SJSA1 (cell line): ENCODE measurements at places on chromosomes 7 and 10. TPM values are rescaled to one million over a fixed set of nuclear protein-coding genes. Genes with fewer than 3 reads are reported as not detected.

DNA sequence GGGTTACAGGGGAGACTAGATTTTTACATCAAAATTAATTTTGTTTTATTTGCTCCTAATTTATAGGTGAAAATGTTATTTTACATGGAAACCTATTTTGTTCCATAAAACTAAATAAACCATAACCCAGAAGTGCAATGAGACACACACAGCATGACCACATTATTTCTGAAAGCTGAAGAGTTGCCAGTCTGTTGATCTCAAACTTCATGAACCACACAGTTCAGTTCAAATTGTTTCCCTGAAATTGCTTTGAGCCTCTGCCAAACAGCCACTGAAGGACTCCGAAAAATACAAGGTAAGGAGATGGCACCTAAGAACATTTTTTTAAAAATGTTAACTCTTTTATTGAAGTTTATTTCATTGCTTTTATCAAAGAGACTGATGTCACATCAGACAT, 25.0 kb upstream of the ITGB8 start:
- no peak overlapping the region for H3K4me3 ChIP-seq
- 0 out of 2 replicates have a peak overlapping the region, but pooled peaks have one; percentile 41 for H3K27ac ChIP-seq
- H3K27me3 ChIP-seq, result no peaks in the 10 kb centered on the region
- H3K36me3 ChIP-seq, result no peaks in the 10 kb centered on the region
- no peak for DNase-seq
- H3K4me1 ChIP-seq, result peaks cover 18% of the 10 kb centered on the region

DNA sequence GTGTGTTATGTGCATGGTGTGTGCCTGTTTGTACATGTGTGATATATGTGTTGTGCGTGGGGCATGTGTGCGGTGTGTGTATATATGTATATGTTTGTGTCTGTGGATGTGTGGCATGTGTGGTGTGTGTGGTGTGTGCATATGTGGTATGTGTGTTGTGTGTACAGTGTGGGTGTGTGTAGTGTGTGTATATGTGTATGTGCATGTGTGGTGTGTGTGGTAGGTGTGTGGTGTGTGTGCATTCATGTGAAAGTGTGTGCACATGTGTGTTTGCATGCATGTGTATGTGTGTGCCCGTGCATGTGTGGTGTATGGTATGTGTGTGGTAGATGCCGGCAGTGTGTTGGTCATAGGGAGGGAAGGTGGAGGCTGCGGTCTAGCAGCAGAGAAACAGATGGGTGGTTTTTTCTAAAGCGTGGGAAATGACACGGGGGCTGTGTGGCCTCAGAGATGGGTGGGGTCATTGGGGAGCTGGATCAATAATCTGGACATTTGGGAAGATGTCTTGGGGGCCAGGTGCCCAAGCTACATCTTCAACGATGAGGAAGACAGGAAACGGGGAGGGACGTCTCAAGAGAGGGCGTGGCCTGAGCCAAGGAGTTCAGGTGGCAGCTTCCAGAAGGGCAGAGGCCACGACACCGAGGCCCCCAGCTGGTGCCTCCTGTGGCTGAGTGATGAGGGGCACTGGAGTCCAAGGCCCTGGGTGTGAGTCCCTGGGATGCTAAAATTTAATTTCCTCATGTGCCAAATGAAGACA, 481.3 kb downstream of the DNAJB6 start:
- H3K4me3 ChIP-seq, result no peak overlapping the region
- H3K36me3 ChIP-seq, result no peaks in the 10 kb centered on the region
- H3K27ac ChIP-seq, result no peak overlapping the region
- DNase-seq, result no peak

- no peak overlapping the region for H3K4me3 ChIP-seq
- peaks cover 6% of the 10 kb centered on the region for H3K36me3 ChIP-seq
- DNase-seq, result no peak
- H3K27me3 ChIP-seq, result no peaks in the 10 kb centered on the region
Measured at GRCh38 chr10:50316695-50317648, 65.7 kb upstream of the ASAH2 start.

- DNase-seq, result no peak
- H3K4me3 ChIP-seq, result no peak overlapping the region
- H3K36me3 ChIP-seq, result peaks cover 9% of the 10 kb centered on the region
- H3K4me1 ChIP-seq, result peaks cover 31% of the 10 kb centered on the region
- peak overlapping the region; percentile 67 for H3K27ac ChIP-seq
Measured at GRCh38 chr10:72695496-72695895, 3.6 kb downstream of the MCU start.

The PNLIPRP2 gene
- not detected in 2 replicates for total RNA-seq

DNA sequence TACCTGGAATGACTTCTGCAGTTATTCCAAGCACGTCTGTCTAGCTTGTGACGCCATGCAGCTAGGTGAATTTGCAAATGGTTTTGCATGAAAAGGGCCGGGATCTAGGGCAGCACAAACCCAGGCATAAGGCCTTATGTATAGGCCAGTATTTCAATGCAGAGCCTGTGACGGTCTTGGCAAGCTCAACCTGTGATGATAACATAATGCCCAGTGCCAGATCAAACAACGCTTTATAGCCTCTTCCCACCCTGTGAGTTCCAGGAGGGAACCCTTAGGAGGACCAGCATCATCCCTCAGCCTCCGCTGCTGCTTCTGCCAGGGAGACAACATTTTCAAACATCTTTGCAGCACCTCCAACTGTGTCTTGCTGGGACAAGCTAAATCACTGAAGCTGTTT, 390.7 kb downstream of the INHBA start:
- H3K36me3 ChIP-seq, result no peaks in the 10 kb centered on the region
- peaks cover 12% of the 10 kb centered on the region for H3K4me1 ChIP-seq
- no peak for DNase-seq
- no peaks in the 10 kb centered on the region for H3K27me3 ChIP-seq

GRCh38 chr10:89649051-89649450, 4.0 kb upstream of the PANK1 start:
- H3K27ac ChIP-seq, result no peak overlapping the region
- no peak for DNase-seq
- no peaks in the 10 kb centered on the region for H3K36me3 ChIP-seq
- peaks cover 22% of the 10 kb centered on the region for H3K4me1 ChIP-seq
- H3K4me3 ChIP-seq, result no peak overlapping the region
- H3K27me3 ChIP-seq, result 0 out of 2 replicates have a peak, but pooled peaks cover 2% of the 10 kb centered on the region

GRCh38 chr7:90276033-90276728, 31.2 kb downstream of the CFAP69 start:
- DNase-seq, result no peak
- H3K36me3 ChIP-seq, result no peaks in the 10 kb centered on the region
- no peak overlapping the region for H3K4me3 ChIP-seq
- H3K27ac ChIP-seq, result no peak overlapping the region

The GPRIN2 gene
- 0.42 and 1.3 TPM in 2 replicates for total RNA-seq

The ADCY1 gene
- 0.05 TPM in 1 of 2 replicates, not detected in the other for total RNA-seq

The LAMB4 gene
- 0.13 TPM in 1 of 2 replicates, not detected in the other for total RNA-seq

DNA sequence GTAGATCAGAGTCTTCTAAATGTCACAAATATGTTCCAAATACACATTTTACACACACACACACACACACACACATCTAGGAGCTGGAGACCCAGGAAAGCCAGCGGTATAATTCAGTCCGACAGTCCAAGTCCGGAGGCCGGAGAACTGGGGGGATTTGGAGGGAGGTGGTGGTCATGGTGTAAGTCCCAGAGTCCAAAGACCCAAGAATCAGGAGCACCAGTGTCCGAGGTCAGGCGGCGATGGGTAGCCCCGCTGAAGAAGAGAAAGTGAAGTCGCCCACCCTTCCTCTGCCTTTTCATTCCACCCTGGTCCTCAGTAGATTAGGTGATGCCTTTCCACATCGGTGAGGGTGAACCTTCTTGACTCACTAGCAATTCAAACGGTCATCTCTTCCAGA, 154.8 kb downstream of the CAMK1D start:
- H3K4me3 ChIP-seq, result no peak overlapping the region
- peaks cover 10% of the 10 kb centered on the region for H3K4me1 ChIP-seq
- H3K27me3 ChIP-seq, result no peaks in the 10 kb centered on the region
- peak; percentile 25 for DNase-seq
- no peak overlapping the region for H3K27ac ChIP-seq
- H3K36me3 ChIP-seq, result no peaks in the 10 kb centered on the region

DNA sequence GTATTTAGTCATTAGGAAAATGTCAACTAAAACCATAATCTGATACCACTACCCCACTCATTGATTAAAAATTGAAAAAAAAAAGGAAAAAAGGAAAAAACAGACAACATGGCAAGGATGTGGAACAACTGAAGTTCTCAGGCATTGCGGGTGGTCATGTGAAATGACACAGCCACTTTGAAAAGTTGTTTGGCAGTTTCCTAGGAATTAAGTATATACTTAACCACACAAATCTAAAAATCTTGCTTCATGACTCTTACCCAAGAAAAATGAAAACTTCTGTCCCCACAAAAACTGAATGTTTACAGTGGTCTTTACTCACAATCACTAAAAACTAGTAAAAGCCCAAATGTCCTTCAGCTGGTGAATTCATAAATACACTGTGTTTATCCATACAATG, 254.5 kb downstream of the AHR start:
- no peak overlapping the region for H3K4me3 ChIP-seq
- DNase-seq, result no peak
- no peaks in the 10 kb centered on the region for H3K27me3 ChIP-seq
- H3K27ac ChIP-seq, result no peak overlapping the region
- no peaks in the 10 kb centered on the region for H3K36me3 ChIP-seq
- H3K4me1 ChIP-seq, result peaks cover 8% of the 10 kb centered on the region
